ENCODE measurements at places on chromosomes 16 and 17. TPM values are rescaled to one million over a fixed set of nuclear protein-coding genes. Genes with fewer than 3 reads are reported as not detected.

The SLC6A2 gene
- not detected for total RNA-seq

The TPPP3 gene
- total RNA-seq = not detected

The TSNAXIP1 gene
- total RNA-seq = 0.20 TPM

The CAPNS2 gene
- total RNA-seq = not detected

The NQO1 gene
- 31.2 TPM for total RNA-seq

- H3K4me1 ChIP-seq = peaks cover 89% of the 10 kb centered on the region
- H3K36me3 ChIP-seq = peaks cover 47% of the 10 kb centered on the region
- peak overlapping the region; percentile 61 for H3K27ac ChIP-seq
- no peaks in the 10 kb centered on the region for H3K27me3 ChIP-seq
Measured at GRCh38 chr17:77433385-77434135, 292.8 kb downstream of the SEC14L1 start.

- H3K4me3 ChIP-seq = no peak overlapping the region
- no peaks in the 10 kb centered on the region for H3K27me3 ChIP-seq
- H3K4me1 ChIP-seq = peaks cover 34% of the 10 kb centered on the region
- no peak overlapping the region for H3K27ac ChIP-seq
- no peak for DNase-seq
- H3K36me3 ChIP-seq = peaks cover 4% of the 10 kb centered on the region
Measured at GRCh38 chr16:81553080-81553813, 108.6 kb downstream of the CMIP start.

DNA sequence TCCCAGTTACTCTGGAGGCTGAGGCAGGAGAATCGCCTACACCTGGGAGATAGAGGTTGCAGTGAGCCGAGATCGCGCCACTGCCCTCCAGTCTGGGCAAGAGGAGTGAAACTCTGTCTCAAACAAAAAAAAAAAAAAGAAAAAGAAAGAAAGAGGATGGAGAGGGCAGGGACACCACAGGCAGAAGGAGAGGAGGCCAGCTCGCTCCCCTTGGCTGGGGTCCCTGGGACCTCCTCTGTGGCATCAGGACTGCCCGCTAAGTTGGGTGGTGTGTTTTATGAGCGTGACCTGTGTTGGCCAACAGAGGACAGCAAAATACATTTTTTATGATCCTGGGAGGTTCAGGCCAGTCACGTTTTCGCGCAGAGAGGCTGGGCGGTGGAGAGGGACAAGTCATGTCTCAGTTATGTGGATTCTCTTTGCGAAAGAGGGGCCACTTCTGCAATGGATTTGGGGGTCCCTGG, 229.6 kb downstream of the MRTFB start:
- peak; percentile 26 for DNase-seq
- no peaks in the 10 kb centered on the region for H3K36me3 ChIP-seq
- peaks cover 36% of the 10 kb centered on the region for H3K27me3 ChIP-seq
- H3K4me3 ChIP-seq = peak overlapping the region; percentile 61
- H3K27ac ChIP-seq = no peak overlapping the region

DNA sequence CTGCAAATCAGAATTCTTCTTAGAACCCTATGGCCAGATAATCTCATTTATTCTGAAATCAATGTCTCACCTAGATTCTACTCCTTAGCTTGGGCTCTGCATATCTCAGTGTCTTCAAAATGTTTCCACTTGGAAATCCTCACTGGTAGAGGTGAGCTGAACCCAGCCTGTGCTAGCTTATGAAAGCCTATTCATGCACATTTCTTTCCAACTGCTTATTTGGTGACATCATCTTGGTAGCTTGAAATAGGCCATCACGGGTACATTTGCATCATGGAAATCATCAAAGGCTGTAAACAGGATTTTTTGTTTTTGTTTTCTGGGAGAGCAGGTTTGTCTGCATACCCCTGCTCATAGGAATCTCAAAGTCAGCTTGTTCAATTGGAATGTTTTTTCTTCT, 130.8 kb downstream of the KCNJ18 start:
- no peak overlapping the region for H3K4me3 ChIP-seq
- H3K27me3 ChIP-seq = no peaks in the 10 kb centered on the region
- DNase-seq = no peak
- H3K27ac ChIP-seq = no peak overlapping the region
- no peaks in the 10 kb centered on the region for H3K36me3 ChIP-seq

GRCh38 chr17:37318931-37319594, 56.7 kb upstream of the C17orf78 start:
- no peak overlapping the region for H3K4me3 ChIP-seq
- peaks cover 19% of the 10 kb centered on the region for H3K36me3 ChIP-seq
- H3K27ac ChIP-seq = no peak overlapping the region
- H3K4me1 ChIP-seq = peaks cover 2% of the 10 kb centered on the region
- no peak for DNase-seq

- no peak overlapping the region for H3K27ac ChIP-seq
- H3K36me3 ChIP-seq = no peaks in the 10 kb centered on the region
- H3K27me3 ChIP-seq = peaks cover 5% of the 10 kb centered on the region
- H3K4me1 ChIP-seq = no peaks in the 10 kb centered on the region
Measured at GRCh38 chr16:48137822-48138221, 18.0 kb downstream of the ABCC12 start.

- no peak overlapping the region for H3K4me3 ChIP-seq
- peak; percentile 26 for DNase-seq
- H3K36me3 ChIP-seq = peaks cover 12% of the 10 kb centered on the region
- no peaks in the 10 kb centered on the region for H3K27me3 ChIP-seq
- peaks cover 42% of the 10 kb centered on the region for H3K4me1 ChIP-seq
Measured at GRCh38 chr16:67857547-67858233, 10.2 kb upstream of the CENPT start.

DNA sequence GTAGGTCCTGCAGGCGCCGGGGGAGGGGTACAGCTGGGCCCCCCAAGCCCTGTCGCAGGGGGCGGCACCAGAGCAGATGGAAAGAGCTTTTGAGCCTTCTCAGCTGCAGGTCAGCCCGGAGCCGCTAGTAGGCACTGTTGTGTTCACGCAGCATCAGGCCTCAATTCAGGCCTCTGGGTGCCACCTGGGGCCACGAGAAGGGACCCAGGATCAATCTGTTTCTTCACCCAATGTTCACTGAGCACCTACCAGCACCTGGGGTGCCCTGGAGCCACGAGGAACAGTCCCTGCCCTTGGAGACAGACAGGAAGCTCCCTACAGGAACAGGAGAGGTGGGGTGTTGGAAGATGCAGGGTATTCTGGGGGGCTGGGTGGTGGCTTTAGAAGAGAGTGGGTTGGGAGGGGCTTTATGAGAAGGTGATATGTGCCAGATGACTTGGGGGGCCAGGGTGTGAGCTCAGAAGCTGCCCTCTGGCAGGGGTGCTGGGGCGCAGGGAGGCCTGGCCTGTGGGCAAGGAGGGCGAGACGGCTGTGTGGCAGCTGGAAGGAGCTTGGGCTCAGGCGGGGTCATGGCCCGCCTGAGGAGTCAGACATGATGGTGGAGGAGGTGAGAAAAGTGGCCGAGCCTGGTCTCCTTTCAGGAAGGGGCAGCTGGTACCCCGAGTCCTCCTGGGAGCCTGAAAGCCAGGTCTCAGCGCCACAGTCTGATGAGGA, 121.9 kb upstream of the GSE1 start:
- no peak overlapping the region for H3K27ac ChIP-seq
- no peaks in the 10 kb centered on the region for H3K27me3 ChIP-seq
- H3K4me3 ChIP-seq = no peak overlapping the region
- DNase-seq = peak; percentile 48
- no peaks in the 10 kb centered on the region for H3K4me1 ChIP-seq

Measured in activated CD4-positive, alpha-beta memory T cell treated with anti-CD3 and anti-CD28 coated beads, Interleukin-2, amount 10 ng/mL, durations not matched to agents 7 days and 5 days (primary cell).